Karpas-422 (cell line): ENCODE measurements at places on chromosomes 5 and 9. TPM values are rescaled to one million over a fixed set of nuclear protein-coding genes. Genes with fewer than 3 reads are reported as not detected.

GRCh38 chr5:35409361-35409760, 179.1 kb upstream of the PRLR start:
- no peak overlapping the region for H3K4me3 ChIP-seq
- H3K4me1 ChIP-seq: no peaks in the 10 kb centered on the region
- no peak for DNase-seq
- H3K36me3 ChIP-seq: no peaks in the 10 kb centered on the region
- H3K27ac ChIP-seq: no peak overlapping the region

- DNase-seq: no peak
- H3K4me3 ChIP-seq: no peak overlapping the region
- H3K27ac ChIP-seq: peak overlapping the region; percentile 99
- no peaks in the 10 kb centered on the region for H3K36me3 ChIP-seq
- H3K4me1 ChIP-seq: peaks cover 68% of the 10 kb centered on the region
Measured at GRCh38 chr9:120726484-120726883, 12.2 kb upstream of the MEGF9 start.

PAPPA gene
- total RNA-seq: 0.14 and 0.30 TPM in 2 replicates

CYLC2 gene
- total RNA-seq: not detected in 2 replicates

IFNA21 gene
- not detected in 2 replicates for total RNA-seq

- H3K27me3 ChIP-seq: no peaks in the 10 kb centered on the region
- no peaks in the 10 kb centered on the region for H3K36me3 ChIP-seq
- H3K4me1 ChIP-seq: peaks cover 59% of the 10 kb centered on the region
- H3K27ac ChIP-seq: peak overlapping the region; percentile 100
- no peak for DNase-seq
Measured at GRCh38 chr5:56670916-56671315, 144.4 kb upstream of the MAP3K1 start.
